ENCODE measurements at places on chromosomes 7 and 10.

- H3K27me3 ChIP-seq, result no peaks in the 10 kb centered on the region
- DNase-seq, result no peak
- no peak overlapping the region for H3K27ac ChIP-seq
- peaks cover 18% of the 10 kb centered on the region for H3K4me1 ChIP-seq
These were observed 24.5 kb downstream of the CUL1 start for GRCh38 chr7:148723166-148723559.

GRCh38 chr10:33112831-33113455 lies 154.9 kb upstream of the ITGB1 start:
- no peak for DNase-seq
- no peak overlapping the region for H3K4me3 ChIP-seq
- H3K27me3 ChIP-seq, result no peaks in the 10 kb centered on the region

GRCh38 chr10:107032700-107033401 lies 131.7 kb downstream of the SORCS1 start:
- H3K4me1 ChIP-seq, result no peaks in the 10 kb centered on the region
- no peaks in the 10 kb centered on the region for H3K36me3 ChIP-seq
- H3K27me3 ChIP-seq, result no peaks in the 10 kb centered on the region
- no peak overlapping the region for H3K4me3 ChIP-seq

- peaks cover 13% of the 10 kb centered on the region for H3K4me1 ChIP-seq
- H3K36me3 ChIP-seq, result peaks cover 2% of the 10 kb centered on the region
- no peak for DNase-seq
- H3K27ac ChIP-seq, result no peak overlapping the region
- peak overlapping the region; percentile 56 for H3K4me3 ChIP-seq
These were observed 1.8 kb upstream of the PFKFB3 start for GRCh38 chr10:6200734-6201515.

- H3K36me3 ChIP-seq, result no peaks in the 10 kb centered on the region
- DNase-seq, result no peak
- H3K4me1 ChIP-seq, result no peaks in the 10 kb centered on the region
These were observed 120.4 kb upstream of the FZD8 start for GRCh38 chr10:35762311-35763030.

Data from trophoblast cell (in vitro differentiated cells and primary cell).